NCI-H2171 (cell line): ENCODE measurements at places on chromosomes 6 and 20.

- DNase-seq = no peak
These were observed 80.7 kb upstream of the MRAP2 start for GRCh38 chr6:83952830-83953229.

- DNase-seq = no peak
These were observed 205.5 kb downstream of the TSHZ2 start for GRCh38 chr20:53177687-53178086.

GRCh38 chr6:54428431-54428830 lies 120.2 kb downstream of the TINAG start:
- DNase-seq = no peak

GRCh38 chr20:33925867-33926266 lies 67.8 kb upstream of the RALY start:
- no peak for DNase-seq

- no peak for DNase-seq
These were observed 105.2 kb downstream of the NFATC2 start for GRCh38 chr20:51437182-51437924.

GRCh38 chr20:37234254-37234581 lies 27.4 kb downstream of the GHRH start:
- no peak for DNase-seq

DNA sequence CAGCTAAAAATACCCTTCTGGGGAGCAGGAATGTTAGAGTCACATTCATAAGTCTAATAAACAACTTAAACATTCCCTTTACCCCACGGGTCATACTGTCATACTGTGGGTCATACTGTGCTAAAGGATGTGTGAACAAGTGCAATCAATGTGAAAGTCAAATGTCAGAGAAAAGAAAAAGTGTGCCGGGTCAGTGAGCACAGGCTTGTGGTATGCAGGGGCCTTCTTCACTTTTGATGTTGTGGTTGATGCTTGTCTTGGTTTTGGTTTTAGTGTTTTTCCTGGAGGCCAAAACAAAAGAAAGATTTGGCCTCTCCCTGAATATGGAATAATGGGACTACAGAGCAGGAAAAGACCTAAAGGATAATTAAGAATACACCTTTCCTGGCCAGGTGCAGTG lies 267.9 kb upstream of the PLN start:
- no peak for DNase-seq
